CD4-positive, alpha-beta T cell (primary cell): ENCODE measurements at places on chromosomes 3 and 15. TPM values are rescaled to one million over a fixed set of nuclear protein-coding genes. Genes with fewer than 3 reads are reported as not detected.

GRCh38 chr3:184308744-184309143, 5.7 kb upstream of the EIF4G1 start:
- no peak for DNase-seq

DNA sequence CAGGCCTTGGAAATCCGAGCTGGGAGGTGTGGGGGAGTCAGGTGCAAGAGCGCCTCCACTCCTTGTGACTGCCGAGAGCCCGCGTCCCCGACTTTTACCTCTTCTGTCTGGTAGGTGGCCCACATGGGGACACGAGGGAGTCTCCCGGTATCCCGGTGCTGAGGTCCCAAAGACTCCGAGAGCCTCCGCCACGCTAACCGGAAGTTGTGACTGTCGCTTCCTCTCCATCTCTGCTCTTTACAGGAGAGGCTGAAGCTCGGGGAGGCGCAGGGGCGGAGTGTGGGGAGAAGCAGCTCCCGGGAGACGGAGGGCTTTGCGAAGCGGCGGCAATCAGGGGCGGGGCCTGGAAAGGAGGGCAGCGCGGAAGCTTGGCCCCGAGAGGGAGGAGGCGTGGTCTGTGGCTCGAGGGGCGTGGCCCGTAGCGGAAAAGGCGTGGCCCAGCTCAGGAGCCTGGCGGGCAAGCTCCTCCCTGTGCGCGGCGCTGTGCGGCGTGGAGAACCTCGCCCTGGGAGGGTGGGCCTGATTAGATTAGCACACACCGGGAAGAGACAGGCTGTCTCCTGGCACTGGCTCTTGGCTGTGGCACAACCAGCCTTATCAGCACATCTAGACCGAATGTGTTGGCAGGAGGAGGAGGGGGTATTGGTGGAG, 143.9 kb downstream of the GABRB3 start:
- DNase-seq: no peak

DNA sequence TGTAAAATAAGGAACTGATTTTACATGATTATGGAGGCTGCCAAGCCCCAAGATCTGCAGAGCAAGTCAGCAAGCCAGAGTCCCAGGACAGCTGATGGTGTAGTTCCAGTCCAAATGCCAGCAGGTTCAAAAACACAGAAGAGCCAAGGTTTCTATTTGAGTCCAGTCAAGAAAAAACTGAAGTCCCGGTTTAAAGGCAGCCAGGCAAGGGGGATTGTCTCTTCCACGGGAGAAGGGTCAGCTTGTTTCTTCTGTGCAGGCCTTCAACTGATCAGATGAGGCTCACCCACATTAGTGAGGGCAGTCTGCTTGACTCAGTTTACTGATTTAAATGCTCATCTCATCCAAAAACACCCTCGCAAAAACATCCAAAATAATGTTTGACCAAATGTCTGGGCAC, 246.2 kb downstream of the PLCL2 start:
- no peak for DNase-seq

DNA sequence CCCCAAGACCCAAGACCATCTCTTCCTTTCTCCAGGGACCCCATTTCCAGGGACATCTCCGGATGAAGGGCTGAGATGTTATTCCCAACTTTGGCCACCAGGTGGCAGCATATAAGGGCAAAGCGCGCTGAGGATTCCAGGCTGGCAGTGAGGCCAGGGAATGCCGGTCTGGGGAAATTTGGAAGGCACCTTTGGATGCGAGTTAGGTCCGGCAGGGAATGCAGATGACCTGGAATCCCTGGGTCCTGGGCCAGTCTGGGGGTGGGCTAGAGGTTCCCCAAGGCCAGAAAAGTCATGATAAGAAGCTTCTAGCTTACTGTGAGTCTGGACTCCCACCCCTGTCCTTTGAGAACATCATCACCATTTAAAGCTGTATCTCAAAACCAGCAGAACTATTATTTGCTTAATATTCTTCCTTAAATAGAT, 1.6 kb upstream of the CHST13 start:
- DNase-seq: peak; percentile 33

DNA sequence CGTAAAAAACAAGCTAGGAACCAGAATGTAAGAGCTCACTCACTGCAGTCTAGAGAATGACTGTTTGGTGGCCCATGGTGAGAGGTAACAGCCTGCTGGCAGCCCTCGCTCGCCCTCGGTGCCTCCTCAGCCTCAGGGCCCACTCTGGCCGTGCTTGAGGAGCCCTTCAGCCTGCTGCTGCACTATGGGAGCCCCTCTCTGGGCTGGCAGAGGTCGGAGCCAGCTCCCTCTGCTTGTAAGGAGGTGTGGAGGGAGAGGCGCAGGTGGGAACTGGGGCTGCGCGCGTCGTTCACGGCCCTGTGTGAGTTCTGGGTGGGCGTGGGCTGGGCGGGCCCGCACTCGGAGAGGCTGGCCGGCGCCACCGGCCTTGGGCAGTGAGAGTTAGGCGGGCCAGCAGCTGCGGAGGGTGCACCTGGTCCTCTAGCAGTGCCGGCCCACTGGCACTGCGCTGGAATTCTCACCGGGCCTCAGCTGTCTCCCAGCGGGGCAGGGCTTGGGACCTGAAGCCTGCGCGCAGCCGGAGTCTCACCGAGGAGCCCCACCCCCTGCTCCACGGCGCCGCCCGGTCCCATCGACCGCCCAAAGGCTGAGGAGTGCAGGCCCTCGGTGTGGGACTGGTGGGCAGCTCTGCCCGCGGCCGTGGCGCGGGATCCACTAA, 420.6 kb downstream of the RBMS3 start:
- DNase-seq: no peak

- DNase-seq: no peak
Observed at GRCh38 chr3:139238281-139239030, 105.4 kb upstream of the MRPS22 start.

GRCh38 chr3:24439021-24439420, 55.6 kb downstream of the THRB start:
- no peak for DNase-seq

DNA sequence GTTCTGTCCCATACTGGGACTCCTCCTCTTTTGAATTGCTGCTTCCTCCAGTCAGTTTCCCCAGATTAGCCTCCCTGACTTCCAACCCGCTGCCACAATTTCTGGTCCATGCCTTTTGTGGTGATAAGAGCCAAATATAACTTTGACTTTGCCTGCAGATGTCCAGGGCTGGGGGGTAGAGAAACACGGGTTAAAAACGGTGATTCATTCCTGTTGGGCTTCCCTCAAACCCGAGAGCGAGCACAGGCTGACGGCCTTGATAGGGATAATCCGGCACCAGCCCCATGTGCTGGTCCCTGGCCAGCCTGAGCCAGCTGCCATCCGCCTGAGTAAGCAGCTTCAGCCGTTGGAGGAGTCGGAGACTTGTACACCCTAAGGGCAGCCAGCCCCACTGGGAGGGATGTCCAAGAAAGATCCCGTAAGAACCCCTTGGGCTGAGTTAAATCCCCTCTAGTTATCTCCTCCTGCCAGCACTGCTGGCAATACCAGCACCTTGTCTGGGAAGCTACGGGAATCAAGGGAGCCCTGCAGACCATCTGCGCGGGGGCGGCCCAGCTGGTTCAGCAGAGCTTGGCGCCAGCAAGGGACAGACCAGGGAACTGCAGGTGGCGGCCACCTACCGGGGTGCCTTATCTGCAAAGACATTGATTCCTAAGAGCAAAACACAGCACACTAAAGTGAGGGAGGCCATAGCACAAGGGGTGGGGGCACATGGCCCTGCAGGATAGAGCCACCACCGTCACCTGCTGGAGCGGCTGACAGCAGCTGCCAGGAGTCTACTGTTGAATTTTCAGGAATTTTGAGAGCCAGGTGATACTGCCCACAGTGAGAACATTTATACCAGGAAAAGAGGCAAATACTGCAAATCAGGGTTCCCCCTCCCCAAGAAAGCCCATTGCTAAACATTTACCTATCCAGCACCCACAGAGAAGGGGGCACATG, 18.1 kb downstream of the CSPG4 start:
- DNase-seq: no peak

GRCh38 chr15:48222627-48223026, 16.5 kb downstream of the SLC12A1 start:
- no peak for DNase-seq

GRCh38 chr15:75776065-75776423, 63.4 kb upstream of the CSPG4 start:
- DNase-seq: no peak

GRCh38 chr3:14935592-14936345, 11.6 kb upstream of the NR2C2 start:
- no peak for DNase-seq

DNA sequence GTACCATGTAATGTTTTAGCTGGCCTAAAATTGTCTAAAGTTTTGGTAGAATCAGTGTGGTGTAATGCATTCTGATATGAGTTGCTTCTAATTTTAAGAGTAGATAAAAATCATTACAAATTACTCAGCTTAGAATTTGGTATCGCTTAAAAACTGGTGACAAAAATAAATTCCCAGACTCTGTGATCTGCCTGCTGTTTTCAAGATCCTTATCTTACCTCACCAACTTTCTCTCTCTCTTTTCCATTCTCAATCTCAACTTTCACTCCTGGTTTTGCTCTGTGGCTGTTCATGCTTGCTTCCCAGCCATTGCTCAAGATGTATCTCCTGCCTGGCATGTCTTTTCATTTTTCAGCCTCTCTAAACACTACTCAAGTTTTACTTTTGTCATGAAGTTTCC, 45.7 kb downstream of the TCF12 start:
- DNase-seq: no peak

- no peak for DNase-seq
Observed at GRCh38 chr15:40806672-40807027, 239 bp upstream of the ZFYVE19 start.

DNA sequence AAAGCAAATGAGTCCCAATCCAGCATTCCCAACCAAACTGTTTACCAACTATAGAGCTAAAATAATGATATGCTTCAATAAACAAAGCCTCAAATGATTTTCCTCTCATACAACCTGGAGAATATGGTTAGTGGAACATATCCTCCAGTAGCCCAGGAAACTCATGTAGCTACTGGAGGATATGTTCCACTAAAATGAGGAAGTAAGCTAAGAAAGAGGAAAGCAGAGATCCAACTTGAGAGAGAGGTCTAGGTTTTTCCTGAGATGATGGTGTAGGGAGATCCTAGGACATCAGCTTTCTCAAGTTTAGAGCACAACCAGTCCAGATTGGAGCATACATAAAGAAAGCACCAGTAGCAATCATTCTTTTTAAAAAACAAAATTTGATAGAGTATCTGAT, 44.6 kb upstream of the SLC4A7 start:
- no peak for DNase-seq

GRCh38 chr3:100984308-100984707, 8.9 kb downstream of the ABI3BP start:
- no peak for DNase-seq

DNA sequence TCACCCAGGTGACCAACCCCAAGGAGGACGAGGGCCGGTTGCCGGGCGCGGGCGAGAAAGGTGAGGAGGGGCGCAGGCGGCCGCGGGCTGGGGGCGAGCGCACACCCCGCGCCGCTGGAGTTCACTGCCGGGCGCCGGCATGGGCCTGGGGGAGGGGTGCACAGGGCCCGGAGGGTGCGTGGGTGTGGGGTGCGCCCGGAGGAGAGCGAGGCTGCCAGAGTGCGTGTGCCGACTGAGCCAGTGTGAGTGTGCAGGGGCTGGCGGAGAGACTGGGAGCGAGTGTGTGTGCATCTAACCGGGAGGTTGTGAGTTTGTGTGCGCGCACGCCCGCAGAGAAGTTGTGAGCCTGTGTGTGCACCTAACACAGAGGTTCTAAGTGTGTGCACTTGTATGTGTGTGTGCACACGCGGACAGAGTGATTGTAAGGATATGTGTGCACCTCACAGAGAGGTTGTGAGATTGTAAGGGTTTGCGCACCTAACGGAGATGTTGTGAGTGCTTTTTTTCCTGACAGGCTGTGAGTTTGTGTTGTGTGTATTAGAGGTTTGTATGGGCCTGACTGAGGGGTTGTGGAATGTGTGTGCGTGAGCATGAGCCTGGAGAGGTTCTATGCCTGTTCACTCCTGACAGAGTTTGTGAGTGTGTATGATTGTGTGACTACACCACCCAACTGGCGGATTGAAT, 681 bp downstream of the CTDSPL start:
- DNase-seq: peak; percentile 32

DNA sequence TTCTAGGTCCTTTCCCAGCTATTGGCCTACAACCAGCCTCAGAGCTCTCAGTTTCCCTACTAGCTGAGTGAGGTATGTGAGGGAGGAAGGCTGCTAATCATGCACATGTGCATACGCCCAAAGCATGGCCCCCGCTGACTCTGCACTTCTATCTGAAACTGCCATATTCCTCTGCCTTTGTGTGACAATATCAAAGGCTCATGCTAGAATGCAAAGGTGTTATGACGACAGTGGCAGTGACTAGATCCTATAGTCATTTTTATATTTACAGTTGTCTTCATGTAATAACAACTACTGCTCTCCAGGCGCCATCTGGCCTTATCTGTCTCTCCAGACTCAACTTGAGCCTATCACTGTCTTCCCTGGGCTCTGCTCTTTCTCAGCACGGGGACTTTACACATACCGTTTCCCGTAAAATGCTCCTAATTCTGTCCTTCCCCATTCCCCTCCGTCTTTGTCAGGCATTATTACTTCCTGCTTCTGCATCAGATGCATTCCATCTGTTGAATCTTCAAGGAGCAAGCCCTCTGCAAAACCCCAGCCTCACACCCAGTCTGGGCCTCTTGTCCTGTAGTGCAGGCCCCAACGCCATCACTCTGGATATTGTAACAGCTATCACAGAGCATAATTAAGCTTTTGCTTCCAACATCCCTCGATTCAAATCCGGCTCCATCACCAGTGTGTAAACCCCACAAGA, 102.5 kb downstream of the PDCD6IP start:
- DNase-seq: no peak

GRCh38 chr15:91216000-91216399, 115.9 kb downstream of the SV2B start:
- DNase-seq: no peak

DNA sequence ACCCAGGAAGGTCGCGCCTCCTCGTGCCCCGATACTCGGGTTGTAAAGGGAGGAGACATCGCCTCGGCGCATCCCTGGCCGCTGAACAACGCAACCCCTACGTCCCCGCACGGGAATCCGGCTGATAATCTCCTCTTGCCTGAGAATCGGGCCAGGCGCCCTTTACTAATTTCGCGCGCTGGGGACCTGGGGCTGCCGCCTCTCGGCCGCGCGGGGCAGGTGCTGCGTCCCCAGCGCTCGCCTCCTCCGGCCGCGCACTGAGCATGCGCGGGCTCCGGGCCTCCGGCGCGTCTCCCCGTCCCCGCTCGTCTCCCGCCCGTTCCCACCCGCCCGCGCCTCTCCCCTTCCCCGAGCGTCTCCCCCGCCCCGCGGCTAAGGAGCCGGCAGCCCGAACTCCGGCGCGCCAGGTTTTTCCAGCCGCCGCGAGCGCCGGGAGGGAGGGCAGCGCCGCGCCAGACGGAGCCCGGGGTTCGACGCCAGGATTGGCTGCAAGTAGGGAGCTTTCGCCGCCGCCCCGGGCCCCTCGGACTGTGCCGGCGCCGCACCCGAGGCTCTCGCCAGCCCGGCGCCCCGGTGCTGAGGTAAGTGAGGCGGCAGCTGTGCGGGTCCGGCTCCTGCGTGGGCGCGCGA, at the start of gene CNTN4:
TSS of gene CNTN4 (plus strand) at position 469 of the 630 bp plus-strand sequence.
- DNase-seq: no peak

Gene SCN5A
- total RNA-seq: not detected

Gene IL17RE
- total RNA-seq: 1.4 TPM

Gene ATG7
- total RNA-seq: 21.4 TPM

Gene KNG1
- not detected for total RNA-seq

Gene PSTPIP1
- total RNA-seq: 82.7 TPM

Gene TRANK1
- 44.8 TPM for total RNA-seq

Gene GP5
- 3.3 TPM for total RNA-seq

Gene SPSB4
- not detected for total RNA-seq

Gene CCDC54
- total RNA-seq: not detected
